ENCODE measurements at places on chromosomes 13 and 19.

GRCh38 chr13:20118268-20119140 lies 42.3 kb downstream of the GJA3 start:
- no peak for DNase-seq

DNA sequence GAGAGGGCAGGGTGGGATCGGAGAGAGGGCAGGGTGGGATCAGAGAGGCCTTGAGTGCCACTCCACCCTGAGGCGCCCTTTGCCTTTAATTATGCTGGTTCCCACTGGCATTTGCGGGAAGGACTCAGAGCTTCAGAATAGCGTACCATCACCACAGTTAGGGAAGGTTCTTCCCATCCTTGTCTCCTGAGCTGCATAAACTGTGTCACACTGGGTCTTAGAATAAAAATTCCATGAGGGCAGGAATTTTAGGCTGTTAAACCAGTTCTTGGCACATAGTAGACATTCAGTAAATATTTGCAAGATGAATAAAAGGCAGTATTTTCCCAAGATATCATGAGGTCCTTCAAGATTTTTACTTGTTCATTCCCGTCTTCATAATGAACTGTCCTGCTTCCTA lies 24.4 kb downstream of the PPP2R1A start:
- DNase-seq, result no peak

GRCh38 chr19:11090997-11091702 lies 1.9 kb downstream of the LDLR start:
- DNase-seq, result no peak

DNA sequence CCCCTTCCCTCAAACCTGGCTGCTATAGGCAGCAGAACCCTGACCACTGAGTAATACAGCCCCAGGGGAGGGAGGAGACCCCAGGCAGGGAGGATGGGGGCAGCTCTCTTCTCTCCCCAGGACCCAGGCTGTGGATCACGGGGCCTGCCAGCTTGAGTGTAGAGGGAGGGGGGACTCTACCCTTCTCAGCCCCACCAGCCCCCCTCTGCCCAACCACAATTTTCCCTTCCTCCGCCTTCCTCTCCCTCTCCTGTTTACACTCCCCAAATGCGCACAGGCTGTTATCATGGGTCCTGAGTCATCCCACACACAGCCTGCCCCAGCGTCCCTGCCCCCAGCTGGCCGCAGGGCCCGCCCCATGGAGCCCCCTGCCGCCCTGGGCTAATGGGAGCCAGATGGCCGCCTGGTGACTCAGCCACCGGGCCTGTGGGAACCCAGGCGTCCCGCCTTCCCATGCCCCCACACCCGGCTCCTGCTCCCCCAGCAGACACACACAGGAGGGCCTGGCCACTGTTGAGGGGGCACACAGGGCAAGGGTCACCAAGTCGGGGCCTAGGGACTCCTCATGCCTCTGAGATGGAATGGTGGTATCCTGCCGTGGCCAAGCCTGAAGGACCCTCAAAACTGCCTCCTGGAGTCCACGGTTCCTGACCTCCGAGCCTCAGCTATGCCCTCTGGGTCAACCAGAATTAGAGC lies 13.6 kb downstream of the CCDC97 start:
- peak; percentile 77 for DNase-seq

GRCh38 chr13:42276683-42277082 lies 4.7 kb downstream of the AKAP11 start:
- DNase-seq, result no peak

- DNase-seq, result no peak
These were observed 20.2 kb downstream of the SIGLECL1 start for GRCh38 chr19:51271067-51271466.

GRCh38 chr13:39100996-39101738 lies 62.9 kb downstream of the NHLRC3 start:
- peak; percentile 30 for DNase-seq

DNA sequence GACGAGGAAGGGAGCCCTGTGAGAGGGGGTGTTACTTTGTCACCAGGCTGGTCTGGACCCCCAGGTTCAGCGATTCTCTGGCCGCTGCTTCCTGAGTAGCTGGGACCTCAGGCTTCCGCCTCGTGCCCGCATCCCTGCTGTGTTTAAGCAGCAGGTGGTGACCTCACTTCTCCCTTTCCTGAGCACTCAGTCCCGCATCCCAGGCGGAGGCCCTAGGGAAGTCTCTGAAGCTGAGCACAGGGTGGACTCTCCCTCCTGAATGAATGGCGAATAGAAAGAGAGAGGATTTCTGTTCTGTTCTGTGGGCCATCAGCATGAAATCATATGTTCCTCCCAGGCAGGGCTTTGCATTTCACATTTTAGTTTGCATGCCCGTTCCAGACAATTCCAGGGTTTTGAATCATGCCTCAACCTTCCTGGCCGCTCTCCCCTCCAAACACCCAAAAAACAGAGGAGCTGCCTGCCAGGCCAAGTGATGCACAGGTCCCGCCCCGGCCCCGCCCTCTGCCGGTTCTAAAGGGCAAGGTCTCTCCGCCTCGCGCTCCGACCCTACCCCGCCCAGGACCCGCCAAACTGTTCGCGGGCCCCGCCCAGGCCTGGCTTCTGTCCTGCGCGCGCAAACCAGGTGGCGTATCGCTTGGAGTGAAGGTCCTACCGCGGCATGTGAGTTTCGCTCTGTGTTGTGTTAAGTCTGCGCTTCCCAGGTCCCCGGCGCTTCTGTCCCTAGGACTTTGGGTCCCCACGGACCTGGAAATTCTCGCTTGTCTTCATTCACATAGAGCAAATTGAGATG lies 35.1 kb upstream of the ZNF808 start:
- no peak for DNase-seq

All from retinal pigment epithelial cell (primary cell).